ENCODE measurements at places on chromosomes 1 and 21. TPM values are rescaled to one million over a fixed set of nuclear protein-coding genes. Genes with fewer than 3 reads are reported as not detected.

- DNase-seq = no peak
Measured at GRCh38 chr1:19955534-19956170, 23.8 kb downstream of the PLA2G2A start.

DNA sequence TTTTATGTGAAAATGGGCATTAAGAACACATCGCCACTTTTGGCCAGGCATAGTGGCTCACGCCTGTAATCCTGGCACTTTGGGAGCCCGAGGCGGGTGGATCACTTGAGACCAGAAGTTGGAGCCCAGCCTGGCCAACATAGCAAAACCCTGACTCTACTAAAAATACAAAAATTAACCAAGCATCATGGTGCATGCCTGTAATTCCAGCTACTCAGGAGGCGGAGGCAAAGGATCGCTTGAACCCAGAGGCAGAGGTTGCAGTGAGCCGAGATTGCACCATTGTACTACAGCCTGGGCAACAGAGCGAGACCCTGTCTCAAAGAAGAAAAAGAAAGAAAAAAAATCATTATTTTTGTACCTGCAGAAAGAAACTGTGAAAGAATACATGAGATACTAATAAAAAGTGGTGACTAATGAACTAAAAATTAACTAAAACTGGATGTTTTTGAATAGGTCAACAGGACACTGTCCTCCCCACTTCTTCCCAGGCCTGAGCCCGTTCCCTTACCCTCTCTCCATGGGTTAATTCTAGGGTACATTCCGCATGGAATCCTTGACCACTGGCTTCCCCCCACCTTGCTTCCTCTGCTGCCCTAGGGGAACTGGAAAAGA lies 8.3 kb upstream of the TINAGL1 start:
- DNase-seq = no peak

DNA sequence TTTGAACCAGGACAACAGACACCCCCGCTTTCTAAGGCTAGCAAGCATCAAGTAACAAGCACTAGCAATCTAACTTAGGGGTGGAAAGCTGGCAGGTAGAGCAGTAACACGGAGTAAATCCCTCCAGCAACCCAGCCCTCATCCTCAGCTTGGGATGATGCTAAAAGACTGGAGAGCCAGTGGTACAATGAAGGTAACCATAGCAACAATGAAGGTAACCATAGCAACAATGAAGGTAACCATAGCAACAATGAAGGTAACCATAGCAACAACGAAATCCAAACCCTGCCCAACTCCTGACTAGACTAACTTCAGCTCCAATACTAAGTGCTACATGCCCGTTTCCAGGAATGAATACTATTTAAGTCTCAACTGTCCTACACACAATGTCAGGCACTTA lies 22.2 kb upstream of the EIF4G3 start:
- DNase-seq = no peak

GRCh38 chr1:117796226-117796625 lies 133.2 kb downstream of the GDAP2 start:
- no peak for DNase-seq

DNA sequence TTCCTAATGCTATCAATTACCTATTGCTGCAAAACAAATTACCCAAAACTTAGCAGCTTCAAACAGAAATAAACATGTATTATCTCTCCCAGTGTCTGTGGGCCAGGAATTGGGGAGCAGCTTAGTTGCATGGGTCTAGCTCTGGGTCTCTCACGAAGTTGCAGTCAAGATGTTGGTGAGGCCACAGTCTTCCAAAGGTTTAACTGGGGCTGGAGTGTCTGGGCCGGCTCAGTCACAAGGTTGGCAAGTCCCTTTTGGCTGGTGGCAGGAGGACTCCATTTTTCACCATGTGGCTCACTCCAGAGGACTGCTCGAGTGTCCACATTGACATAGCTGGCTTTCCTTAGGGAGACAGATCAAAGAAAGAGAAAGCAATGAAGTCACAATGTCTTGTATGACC lies 5.0 kb upstream of the LRP8 start:
- no peak for DNase-seq

GRCh38 chr1:194014014-194014413 lies 827.6 kb upstream of the B3GALT2 start:
- no peak for DNase-seq

SZT2 gene
- 87.0 TPM for total RNA-seq

METTL18 gene
- total RNA-seq = 4.6 TPM

SYT2 gene
- not detected for total RNA-seq
